ENCODE measurements at places on chromosomes 6 and 20.
A peak's percentile ranks its signal among the peaks of the same experiment; 100 is the strongest.

GRCh38 chr6:72218125-72218524 lies 331.8 kb downstream of the RIMS1 start:
- no peaks in the 10 kb centered on the region for H3K4me1 ChIP-seq
- H3K4me3 ChIP-seq = no peak overlapping the region
- H3K36me3 ChIP-seq = no peaks in the 10 kb centered on the region
- DNase-seq = no peak
- H3K27ac ChIP-seq = no peak overlapping the region

- peaks cover 12% of the 10 kb centered on the region for H3K4me1 ChIP-seq
- no peak for DNase-seq
- peaks cover 26% of the 10 kb centered on the region for H3K36me3 ChIP-seq
- no peak overlapping the region for H3K4me3 ChIP-seq
- H3K27ac ChIP-seq = no peak overlapping the region
Measured at GRCh38 chr6:118495485-118496280, 52.4 kb upstream of the PLN start.

DNA sequence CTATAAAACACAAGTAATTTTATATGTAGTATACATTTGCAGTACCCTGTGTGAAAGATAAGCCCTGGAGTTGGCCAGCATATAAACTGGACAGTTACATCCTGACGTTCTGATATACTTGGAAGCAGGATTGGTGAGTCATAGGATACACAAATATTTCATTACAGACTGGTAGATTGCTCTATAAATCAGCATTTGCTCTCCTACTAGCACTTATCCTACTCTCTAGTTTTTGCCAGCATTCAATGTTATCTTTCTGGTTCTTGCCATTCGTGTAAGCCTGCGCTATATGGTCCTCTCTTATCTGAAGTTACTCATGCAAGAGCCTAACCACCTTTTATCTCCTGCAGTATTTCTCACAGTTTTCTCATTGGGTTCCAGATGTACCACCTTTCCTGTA lies 680.2 kb upstream of the MMS22L start:
- H3K4me3 ChIP-seq = no peak overlapping the region
- no peaks in the 10 kb centered on the region for H3K4me1 ChIP-seq
- DNase-seq = no peak

DNA sequence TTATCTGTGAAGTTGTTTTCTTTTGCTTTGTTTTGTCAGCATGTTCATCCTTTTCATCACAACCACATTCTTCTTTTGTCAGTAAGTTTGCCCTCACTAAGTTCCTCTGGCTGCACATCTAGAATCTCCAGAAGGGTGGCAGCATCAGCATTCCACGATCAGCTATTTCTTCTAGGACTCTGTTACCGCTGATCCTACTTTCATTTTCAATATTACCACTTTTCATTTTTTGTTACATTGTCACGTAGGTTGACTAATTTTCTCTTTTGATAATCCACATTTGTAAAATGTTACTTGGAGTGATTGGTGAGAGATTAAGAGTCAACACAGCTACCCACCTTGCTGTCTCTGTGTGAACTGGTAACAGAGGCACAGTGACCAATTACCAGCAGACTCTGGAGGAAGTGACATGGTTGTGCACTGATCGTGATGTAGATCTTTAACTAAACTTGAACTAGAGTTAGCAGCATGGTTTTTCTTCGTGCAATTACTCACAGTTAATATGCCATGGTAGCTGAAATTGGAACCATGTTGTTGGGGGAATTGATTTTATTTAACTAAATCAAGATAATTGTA lies 307.9 kb upstream of the SLC35B3 start:
- no peaks in the 10 kb centered on the region for H3K4me1 ChIP-seq
- no peak overlapping the region for H3K27ac ChIP-seq
- no peak for DNase-seq
- H3K27me3 ChIP-seq = no peaks in the 10 kb centered on the region
- H3K36me3 ChIP-seq = peaks cover 4% of the 10 kb centered on the region
- no peak overlapping the region for H3K4me3 ChIP-seq

GRCh38 chr6:170554796-170555137 lies 598 bp downstream of the TBP start:
- no peak overlapping the region for H3K4me3 ChIP-seq
- H3K27ac ChIP-seq = no peak overlapping the region
- no peaks in the 10 kb centered on the region for H3K27me3 ChIP-seq
- H3K36me3 ChIP-seq = peaks cover 21% of the 10 kb centered on the region
- H3K4me1 ChIP-seq = peaks cover 47% of the 10 kb centered on the region

DNA sequence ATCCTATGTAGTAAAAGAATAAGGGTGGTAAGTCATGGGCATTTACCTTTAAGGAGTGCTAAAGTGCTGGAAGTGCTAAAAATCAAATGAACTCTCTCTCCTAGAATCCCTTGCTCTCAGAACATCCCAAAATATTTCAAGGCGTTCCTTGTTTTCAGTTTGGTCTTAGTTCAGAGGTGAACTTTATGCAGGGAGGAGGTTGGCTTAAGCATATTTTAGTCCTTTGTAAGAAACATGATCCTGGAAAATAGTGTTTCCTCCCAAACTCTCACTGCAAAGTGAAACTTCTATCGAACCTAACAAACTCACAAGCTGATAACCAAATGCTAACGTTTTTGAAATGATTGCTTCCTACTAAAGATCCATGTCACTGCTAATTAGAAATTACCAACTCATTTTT lies 231.4 kb downstream of the FOXC1 start:
- no peaks in the 10 kb centered on the region for H3K27me3 ChIP-seq
- peaks cover 2% of the 10 kb centered on the region for H3K36me3 ChIP-seq
- no peak for DNase-seq
- no peak overlapping the region for H3K4me3 ChIP-seq
- no peak overlapping the region for H3K27ac ChIP-seq

DNA sequence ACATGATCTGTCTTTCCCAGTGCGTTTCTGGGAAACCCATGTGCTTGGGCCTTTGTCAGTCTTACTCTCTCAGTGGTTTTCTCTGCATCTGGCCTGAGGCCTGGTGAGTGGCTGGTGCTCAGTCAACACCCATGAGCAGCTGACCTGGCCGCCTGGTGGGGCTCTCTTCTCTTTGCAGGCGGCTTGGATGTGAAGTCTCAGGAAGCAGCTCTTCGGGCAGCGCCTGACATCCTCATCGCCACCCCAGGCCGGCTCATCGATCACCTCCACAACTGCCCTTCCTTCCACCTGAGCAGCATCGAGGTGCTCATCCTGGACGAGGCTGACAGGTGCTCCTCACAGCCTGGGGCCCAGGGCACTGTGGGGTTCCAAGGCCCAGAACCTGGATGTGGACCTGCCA lies 10.8 kb downstream of the DDX27 start:
- no peak overlapping the region for H3K4me3 ChIP-seq
- peaks cover 25% of the 10 kb centered on the region for H3K4me1 ChIP-seq
- H3K27ac ChIP-seq = no peak overlapping the region
- no peaks in the 10 kb centered on the region for H3K27me3 ChIP-seq
- no peak for DNase-seq

DNA sequence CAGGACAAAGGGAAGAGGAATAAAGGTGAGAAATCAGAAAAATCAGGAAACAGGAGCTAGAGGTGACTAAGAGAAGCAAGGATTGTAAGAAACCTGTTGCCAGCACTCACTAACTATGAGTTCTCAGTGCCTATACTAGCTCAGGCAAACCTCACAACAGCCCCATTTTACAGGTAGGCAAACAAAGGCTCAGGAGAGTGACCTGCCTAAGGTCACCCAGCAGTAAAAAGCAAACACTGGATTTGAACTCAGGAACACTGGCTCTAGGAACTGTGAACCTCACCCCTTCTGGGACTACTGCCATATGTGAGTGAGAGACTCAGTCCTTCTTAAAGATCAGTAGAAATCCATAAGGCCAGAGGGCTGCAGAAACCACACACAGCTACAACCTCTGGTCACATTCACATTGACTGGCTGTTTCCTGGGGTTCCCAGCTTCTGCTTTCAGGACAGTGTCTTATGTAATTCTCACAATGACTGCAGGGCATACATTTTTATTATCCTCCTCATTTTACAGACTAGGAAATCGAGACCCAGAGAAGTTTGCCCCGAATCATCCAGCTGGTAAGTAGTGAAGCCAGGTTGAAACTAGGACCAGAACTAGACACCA lies 80.7 kb upstream of the MAFB start:
- DNase-seq = no peak
- H3K4me1 ChIP-seq = peaks cover 8% of the 10 kb centered on the region
- peaks cover 42% of the 10 kb centered on the region for H3K27me3 ChIP-seq
- H3K27ac ChIP-seq = no peak overlapping the region
- peaks cover 4% of the 10 kb centered on the region for H3K36me3 ChIP-seq
- no peak overlapping the region for H3K4me3 ChIP-seq

- peaks cover 25% of the 10 kb centered on the region for H3K36me3 ChIP-seq
- H3K4me3 ChIP-seq = peak overlapping the region; percentile 16
- peaks cover 27% of the 10 kb centered on the region for H3K4me1 ChIP-seq
- H3K27ac ChIP-seq = peak overlapping the region; percentile 80
- DNase-seq = no peak
Measured at GRCh38 chr6:89792881-89793280, 26.7 kb downstream of the MDN1 start.

DNA sequence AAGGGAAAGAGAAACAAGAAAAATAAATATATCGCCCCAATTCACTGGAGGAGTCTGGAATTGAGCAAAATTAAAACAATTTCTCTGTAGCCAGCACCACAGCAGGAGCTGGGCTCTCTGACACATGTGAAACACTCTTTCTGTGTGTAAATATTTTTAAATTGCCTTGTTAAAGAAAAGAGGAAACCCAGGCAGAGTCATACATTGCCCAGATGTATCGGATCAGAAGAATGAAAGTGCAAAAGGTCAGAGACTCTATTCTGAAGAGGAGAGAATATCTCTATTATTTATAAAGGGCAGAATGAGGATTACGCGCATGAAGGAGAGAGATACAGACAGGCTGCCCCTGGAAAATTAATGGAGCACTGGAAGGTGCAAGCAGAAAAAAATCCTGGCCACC lies 127.0 kb upstream of the MAN1A1 start:
- no peaks in the 10 kb centered on the region for H3K27me3 ChIP-seq
- H3K27ac ChIP-seq = no peak overlapping the region
- no peaks in the 10 kb centered on the region for H3K4me1 ChIP-seq
- no peaks in the 10 kb centered on the region for H3K36me3 ChIP-seq
- DNase-seq = no peak

- no peaks in the 10 kb centered on the region for H3K4me1 ChIP-seq
- no peaks in the 10 kb centered on the region for H3K36me3 ChIP-seq
- H3K27ac ChIP-seq = no peak overlapping the region
- no peak for DNase-seq
Measured at GRCh38 chr20:10788055-10788454, 114.3 kb upstream of the JAG1 start.

DNA sequence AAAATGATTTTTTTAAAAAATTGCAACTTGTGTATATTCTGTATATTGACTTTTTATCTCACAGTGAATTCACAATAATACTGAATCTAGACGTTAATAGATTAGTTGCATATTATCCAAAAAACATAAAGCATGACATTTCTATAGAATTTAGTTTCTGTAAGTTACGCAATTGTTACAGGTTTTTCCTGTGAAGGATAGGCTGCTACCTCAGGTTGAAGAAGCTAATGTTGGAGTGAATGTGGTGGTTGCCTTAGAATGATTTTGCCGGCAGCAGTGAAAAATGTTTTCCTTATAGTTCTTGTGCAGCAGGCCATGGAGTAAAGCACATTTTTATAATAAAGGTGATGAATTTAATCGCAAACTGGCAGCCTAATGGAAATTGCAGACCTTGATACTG lies 20.5 kb downstream of the QKI start:
- H3K36me3 ChIP-seq = no peaks in the 10 kb centered on the region
- no peaks in the 10 kb centered on the region for H3K27me3 ChIP-seq
- peaks cover 50% of the 10 kb centered on the region for H3K4me1 ChIP-seq
- no peak overlapping the region for H3K27ac ChIP-seq

DNA sequence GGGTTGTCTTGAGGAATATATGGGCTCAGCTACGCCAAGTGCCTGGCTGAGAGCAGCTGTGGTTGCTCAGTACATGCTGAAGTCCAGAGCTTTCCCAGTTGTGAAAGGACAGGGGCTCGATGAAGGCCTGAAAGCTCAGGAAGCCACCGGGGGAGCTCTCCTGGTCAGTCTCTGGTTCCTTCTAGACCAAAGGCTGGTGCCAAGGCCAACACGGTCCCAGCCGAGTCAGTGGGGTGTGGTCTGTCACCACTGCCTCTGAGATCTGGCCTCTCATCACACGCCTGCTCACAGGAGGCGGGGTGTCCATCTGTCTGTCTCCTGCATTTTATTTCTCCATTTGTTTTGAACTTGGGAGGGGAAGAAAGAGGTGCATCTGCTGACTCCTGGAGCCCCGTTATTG lies 4.9 kb upstream of the FAM83C start:
- H3K4me1 ChIP-seq = peaks cover 5% of the 10 kb centered on the region
- peaks cover 38% of the 10 kb centered on the region for H3K27me3 ChIP-seq
- no peaks in the 10 kb centered on the region for H3K36me3 ChIP-seq
- DNase-seq = no peak
- no peak overlapping the region for H3K27ac ChIP-seq
- no peak overlapping the region for H3K4me3 ChIP-seq

DNA sequence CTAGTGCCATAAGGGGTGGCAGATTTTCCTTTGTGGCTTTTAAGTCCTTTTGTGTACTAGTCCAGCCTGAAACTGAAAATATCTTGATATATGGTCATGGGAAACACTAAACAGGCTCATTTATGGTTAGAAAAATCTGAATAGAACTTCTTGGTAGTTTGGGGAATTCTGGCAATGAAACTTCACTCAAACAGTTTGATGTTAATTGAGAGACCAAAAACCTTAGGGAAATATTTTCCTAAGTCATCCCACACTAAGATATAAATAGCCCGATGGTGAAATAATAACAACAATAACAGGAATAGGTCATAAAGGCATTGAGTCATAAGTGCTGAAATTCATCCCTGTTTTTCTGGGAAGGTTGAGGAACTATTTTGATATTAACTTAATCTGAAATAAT lies 146.2 kb upstream of the SMLR1 start:
- peaks cover 7% of the 10 kb centered on the region for H3K4me1 ChIP-seq
- H3K27ac ChIP-seq = no peak overlapping the region
- DNase-seq = no peak
- no peaks in the 10 kb centered on the region for H3K27me3 ChIP-seq

- H3K27me3 ChIP-seq = peaks cover 26% of the 10 kb centered on the region
- H3K4me3 ChIP-seq = no peak overlapping the region
- no peaks in the 10 kb centered on the region for H3K36me3 ChIP-seq
- DNase-seq = no peak
- no peaks in the 10 kb centered on the region for H3K4me1 ChIP-seq
- H3K27ac ChIP-seq = no peak overlapping the region
Measured at GRCh38 chr6:41228616-41229015, 467 bp downstream of the TREML4 start.

DNA sequence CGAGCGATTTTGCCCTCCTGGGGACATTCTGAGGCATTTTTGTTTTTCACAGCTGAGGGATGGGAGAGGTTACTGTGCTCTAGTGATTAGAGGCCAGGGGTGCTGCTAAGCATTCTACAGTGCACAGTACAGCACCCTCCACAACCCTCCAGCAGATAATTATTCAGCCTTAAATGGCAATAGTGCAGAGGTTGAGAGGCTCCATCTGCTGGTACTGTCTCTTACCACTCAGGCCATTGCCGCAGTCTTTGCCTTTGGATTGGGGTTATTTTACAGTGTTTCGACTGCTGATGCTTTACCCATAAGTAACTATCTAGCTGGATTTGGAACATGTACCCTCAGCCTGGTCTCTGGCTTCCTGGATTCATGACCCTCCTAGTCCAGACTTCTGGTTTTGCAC lies 705.3 kb downstream of the KIF16B start:
- no peaks in the 10 kb centered on the region for H3K27me3 ChIP-seq
- no peak for DNase-seq
- H3K27ac ChIP-seq = no peak overlapping the region
- no peaks in the 10 kb centered on the region for H3K4me1 ChIP-seq
